ENCODE measurements at places on chromosomes 4 and X.

DNA sequence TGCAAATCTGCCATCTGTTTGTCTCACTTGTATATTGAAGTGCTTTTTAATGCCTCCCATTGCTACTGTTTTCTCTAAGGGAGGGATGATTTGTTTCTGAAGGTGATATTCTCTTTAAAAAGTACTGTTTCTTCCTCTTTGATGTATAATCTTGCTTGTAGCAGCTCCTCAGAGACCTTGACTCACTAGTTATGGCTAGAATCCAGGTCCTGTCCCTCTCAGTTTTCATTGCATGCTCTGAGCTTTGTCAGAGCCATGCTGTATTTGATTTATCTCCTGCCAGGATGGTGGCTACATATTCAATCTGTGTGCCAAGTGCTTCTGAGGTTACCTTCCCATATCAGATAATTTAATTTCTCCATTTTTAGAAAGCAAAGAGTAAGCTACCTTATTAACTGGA, 56.0 kb downstream of the GLUD2 start:
- no peak for DNase-seq

GRCh38 chrX:109880629-109881028, 122.3 kb upstream of the TMEM164 start:
- no peak for DNase-seq

DNA sequence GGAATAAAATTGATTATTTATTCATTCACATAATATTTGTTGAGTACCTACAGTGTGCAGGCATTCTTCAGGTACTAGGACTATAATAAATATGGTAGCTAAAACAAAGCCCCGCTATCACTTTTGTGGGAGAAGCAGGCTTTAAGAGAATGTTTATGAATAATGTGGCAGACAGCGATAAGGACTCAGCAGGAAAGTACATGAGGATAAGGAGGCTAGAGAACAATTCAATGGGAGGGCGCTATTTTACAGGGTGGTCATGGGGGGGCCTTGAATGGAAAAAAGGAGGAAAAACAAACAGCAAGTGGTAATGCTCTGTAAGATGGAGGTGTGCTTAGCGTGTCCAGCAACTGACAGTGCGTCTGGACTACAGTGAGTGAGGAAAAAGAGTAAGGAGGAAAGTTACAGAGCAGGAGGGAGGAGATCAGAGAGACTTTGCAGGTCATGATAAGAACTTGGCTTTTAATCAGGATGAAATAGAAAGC, 264.2 kb upstream of the ETNPPL start:
- no peak for DNase-seq

DNA sequence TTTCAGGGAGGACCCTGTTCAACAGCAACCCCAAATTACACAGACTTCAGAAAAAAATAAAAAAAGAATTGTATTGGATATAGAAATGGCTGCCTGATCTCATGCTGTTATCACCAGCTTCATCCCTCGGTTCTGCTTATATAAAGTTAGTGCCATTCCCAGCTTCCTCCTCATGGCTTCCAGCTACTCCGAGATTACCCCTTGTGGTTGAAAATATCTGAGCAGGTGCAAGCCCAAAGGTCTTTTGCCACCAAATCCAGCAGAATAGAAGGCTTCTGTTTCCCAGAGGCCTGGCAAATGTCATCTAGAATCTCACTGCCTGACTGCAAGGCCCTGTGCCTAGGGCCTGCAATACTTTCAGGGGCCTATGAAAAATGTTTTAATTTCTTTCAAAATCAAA, 13.8 kb upstream of the HPGDS start:
- no peak for DNase-seq

DNA sequence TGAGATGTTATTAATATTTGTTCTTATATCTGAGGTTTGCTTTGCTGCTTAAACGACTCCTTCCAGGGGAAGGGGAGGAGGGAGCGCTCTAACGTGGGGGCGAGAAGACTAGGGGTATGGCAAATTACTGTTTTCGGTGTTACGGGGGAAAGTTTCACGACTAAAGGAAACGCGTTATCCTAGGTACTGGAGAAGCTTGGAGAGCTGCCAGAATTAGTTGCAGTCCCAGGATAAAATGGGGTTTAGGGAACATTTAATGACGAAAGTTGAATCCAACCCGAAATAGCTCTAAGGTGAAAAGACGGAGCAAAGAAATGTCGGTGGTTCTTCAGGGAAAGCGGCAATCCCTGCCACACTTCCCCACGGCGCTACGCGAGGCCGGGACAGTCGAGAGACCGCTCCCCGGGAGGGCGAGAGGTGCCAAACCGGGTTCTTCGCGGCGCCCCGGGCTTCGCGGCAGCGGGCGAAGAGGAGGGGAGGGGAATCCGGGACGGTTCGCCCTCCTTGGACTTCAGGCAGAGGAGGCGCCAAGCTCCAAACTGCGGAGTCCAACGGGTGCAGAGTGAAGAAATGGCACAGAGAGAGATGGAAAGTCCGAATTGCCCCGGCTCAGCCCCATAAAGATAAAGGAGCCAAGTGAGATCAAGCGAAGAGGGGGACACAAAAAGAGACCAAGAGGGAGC, 724 bp downstream of the THOC2 start:
- DNase-seq, result peak; percentile 32

DNA sequence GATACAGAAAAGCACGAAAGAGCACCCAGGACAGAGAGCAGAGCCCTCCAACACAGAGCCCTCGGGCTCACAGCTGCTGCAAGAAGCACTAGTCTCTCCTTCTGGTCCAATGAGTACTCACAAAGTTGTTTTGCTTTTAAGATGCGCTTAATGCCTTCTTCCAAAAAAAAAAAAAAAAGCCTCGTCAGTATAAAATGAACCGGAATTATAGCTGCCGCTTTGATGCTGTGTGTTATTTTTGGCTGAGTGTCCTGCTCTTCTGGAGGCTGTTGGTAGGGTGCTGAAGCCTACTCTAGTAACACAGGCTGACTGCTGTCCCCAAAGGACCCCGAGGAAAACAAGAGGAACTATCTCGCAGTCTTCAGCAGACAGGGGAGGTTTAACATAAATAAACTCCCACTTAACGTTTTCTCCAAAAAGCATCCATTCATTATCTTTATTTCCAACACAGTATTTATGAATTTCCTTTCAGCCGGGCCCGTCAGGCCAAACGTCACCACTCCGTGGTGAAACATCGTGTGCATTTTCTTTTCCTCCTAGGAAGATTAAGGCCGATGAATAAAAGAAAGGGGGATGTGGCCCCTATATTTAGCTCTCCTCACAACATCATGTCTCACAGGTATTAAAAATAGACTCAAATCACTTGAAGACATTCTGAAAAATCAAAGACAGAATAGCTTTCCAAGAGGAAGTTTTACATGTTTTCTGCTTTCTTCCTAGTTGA, 213.7 kb upstream of the PPARGC1A start:
- no peak for DNase-seq

GRCh38 chr4:154529728-154530519, 20.3 kb downstream of the PLRG1 start:
- no peak for DNase-seq

- peak; percentile 49 for DNase-seq
Observed at GRCh38 chr4:2849267-2850152, 5.9 kb downstream of the ADD1 start.

DNA sequence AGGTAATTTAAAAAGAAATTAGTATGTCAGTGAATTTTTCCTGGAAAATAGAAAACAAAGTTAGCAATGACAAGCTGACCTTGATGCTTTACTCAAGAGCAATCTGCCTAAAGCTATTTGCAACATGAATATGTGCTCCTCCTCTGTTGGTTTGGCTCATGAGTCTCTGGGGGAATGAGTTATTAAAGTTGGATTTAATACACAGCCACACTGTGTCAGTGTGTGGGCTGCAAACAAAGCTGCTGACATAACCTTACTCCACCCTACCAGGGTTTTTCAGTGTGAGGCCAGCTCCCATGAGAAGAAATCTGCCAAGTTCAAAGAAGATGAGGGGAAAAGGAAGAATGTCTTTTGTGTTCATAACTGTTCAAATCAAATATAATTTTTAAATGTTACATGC, 280.5 kb downstream of the TLL1 start:
- no peak for DNase-seq

GRCh38 chrX:10739426-10739825, 119.0 kb upstream of the MID1 start:
- DNase-seq, result no peak

GRCh38 chr4:165324236-165324917, 3.1 kb upstream of the MSMO1 start:
- DNase-seq, result no peak

DNA sequence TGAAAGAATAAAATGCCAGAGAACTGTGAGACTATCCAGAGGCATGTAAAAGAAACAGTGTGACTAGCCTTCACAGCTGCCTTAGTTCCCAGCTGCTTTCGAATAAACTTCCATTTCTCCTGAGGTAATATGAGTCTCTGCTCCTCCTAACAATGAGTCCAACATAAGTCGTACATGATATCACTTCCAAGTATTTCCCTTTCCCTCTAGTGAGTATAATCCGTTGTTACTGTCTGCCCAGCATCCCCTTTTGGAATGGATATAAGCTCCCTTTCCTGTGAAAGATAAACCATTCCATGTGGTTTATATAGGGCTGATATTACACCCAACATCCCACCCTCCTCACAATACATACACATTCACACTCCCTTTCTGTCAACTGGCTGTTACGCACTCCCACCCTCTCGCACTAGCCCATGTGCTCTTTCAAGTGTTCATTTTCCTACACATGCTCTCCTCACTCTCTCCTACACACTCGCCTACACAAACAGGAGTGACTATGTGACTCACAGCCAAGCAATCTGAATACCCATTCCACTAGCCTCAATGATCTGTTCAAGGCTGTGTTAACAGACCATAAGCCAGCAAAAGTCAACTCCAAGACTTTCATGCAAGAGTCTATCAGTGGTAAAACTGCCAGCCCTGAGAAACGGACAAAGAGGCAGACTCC, 5.0 kb downstream of the NAF1 start:
- DNase-seq, result no peak

DNA sequence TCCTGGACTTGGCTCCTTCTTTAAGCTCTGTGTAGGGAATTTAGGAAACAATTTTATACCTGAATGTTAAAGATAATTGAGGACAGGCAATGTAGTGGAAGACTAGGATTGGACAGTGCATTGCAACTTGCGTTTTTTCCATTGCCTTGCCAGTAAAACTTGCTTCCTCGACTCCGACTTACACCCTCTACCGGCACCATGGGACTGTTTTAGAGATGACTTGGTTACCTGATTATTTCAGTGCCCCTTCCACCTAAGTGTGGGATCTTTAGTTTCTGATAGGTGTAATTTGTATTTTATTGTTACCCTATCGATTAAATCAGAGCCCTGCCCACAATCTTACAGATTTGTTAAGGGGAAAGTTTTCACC, 1.2 kb downstream of the PRPS1 start:
- no peak for DNase-seq

DNA sequence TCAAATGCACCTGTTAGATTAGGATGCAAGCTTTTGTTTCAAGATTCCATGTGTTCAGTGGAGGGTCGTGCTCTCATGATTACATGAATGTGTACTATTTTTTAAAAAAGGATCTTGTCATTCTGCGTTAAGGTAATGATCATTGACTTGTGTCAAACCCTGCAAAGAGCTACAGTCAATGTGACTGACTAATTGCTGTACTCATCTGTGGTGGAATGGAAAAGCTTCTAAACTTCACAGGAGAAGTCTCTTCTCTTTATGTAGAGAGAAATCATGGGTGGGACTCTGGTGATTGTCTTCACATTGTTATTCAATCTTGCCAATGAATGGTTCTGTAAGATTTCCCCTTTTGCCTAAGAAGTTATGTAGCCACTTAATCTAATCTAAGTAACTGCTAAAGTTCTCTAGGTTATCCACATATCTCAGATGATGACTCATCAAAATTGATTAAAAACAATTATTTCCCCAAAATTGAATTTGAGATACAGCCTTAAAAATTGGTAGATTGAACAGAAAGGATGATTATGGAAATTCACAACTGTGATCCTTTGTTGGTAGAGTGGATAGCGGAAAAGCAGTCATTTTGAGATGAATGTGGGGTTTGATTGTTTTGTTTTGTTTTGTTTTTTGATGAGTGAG, 6.7 kb downstream of the MAGEE1 start:
- no peak for DNase-seq

DNA sequence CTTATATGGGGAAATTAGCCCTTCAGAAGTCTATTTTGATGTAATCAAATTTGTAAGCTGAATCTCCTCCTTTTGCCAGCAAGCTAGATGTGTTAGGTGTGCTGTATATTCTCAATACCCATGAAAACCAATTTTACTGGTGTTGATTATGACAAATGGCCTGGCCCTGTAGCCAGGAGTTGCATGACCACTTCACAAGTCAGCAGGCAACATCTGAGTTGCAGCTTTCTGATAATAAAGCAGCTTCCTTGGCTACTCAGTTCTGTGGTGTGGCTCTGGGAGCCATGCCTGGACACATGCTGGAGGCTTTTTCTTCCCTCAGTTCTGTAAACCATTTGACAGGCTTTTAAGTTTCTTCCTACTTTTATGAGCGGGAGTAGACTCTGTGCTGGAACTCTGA, 154.1 kb upstream of the CXCL13 start:
- DNase-seq, result no peak

DNA sequence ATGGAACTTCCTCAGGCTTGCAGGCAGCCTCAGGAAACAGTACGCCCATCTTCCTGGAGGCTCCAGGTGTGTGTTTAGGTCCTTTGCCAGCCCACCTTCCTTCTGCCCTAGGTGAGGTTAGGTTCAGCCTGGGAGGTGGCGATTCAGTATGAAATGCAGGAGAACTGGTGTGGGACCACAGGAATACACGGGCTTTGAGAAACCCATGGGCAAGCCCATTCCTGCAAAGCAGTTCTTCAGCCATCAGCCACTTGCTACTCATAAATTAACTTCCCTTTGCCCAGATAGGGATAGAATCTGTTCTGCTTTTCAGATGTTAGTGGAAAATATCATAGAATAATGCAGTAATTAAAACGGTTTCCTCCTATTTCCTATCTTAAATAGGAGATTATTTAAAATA, 32.2 kb downstream of the TBC1D14 start:
- no peak for DNase-seq

DNA sequence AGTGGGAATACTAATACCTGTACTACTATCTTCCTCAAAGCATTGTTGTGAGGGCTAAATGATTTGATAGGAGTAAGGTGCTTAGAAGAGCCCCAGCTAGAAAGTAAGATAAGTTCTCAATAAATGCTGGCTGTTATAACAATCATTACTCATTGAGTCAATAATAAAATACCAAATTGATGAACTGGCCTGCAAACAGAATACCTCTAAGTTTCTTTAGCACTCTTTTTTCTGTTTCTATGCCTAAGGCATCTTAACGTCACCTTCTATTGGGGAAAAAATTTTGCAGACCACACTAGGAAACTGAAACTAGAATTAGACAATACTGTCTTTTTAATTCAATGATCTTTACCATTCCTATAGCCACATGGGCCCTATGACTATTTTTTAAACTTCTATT, 1.2 kb downstream of the CLTRN start:
- no peak for DNase-seq

GRCh38 chr4:136307765-136308164, 1224.5 kb downstream of the PCDH18 start:
- no peak for DNase-seq

DNA sequence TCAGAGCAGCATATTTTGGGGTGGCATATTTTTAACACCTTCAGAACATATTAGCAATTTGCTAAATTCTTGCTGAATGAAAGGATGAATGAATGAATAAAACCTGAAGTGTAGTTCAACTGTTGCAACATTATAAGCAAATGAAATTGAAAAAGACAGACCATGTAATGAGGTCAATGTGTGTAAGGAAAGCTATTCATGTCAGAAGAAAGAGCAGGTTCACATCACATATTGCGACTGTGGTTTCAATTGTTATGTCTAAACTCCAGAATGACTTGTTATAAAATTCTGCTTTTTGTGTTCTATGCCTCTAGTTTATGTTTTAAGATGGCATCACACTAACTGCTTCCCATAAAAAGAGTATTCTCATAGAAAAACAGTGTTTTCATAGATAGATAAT, 32.9 kb upstream of the DSPP start:
- no peak for DNase-seq

GRCh38 chrX:133389975-133390374, 25.3 kb downstream of the GPC4 start:
- no peak for DNase-seq
